ENCODE measurements at places on chromosomes 5 and 9. TPM values are rescaled to one million over a fixed set of nuclear protein-coding genes. Genes with fewer than 3 reads are reported as not detected.

The CA9 gene
- 0.20 TPM for total RNA-seq

The EPB41L4B gene
- 7.5 TPM for total RNA-seq

The ZNF484 gene
- 7.2 TPM for total RNA-seq

The DPYSL3 gene
- total RNA-seq = 21.6 TPM

The PCDHGB6 gene
- total RNA-seq = 7.1 TPM

Data from heart right ventricle (tissue), 16 donors.